ENCODE measurements at places on chromosomes 5 and 9. TPM values are rescaled to one million over a fixed set of nuclear protein-coding genes. Genes with fewer than 3 reads are reported as not detected.

Gene FAM151B
- total RNA-seq, result 0.36 TPM

Gene REEP2
- 1.8 TPM for total RNA-seq

Gene PLCXD3
- not detected for total RNA-seq

Gene SPINK9
- not detected for total RNA-seq

Gene ACER2
- 2.0 TPM for total RNA-seq

Gene FST
- total RNA-seq, result 0.36 TPM

Gene ENG
- total RNA-seq, result 10.5 TPM

Gene CER1
- total RNA-seq, result not detected

Gene CKMT2
- not detected for total RNA-seq

Gene FGD3
- total RNA-seq, result 58.8 TPM

Gene ZNF879
- total RNA-seq, result 1.8 TPM

Gene HAPLN1
- total RNA-seq, result not detected

Gene BBLN
- 73.3 TPM for total RNA-seq

Gene ZNF366
- total RNA-seq, result not detected

Gene TMEM174
- total RNA-seq, result not detected

Gene ADAMTS12
- not detected for total RNA-seq

Gene LHX3
- not detected for total RNA-seq

Gene LARP1
- 203 TPM for total RNA-seq

Gene ZNF883
- total RNA-seq, result 0.60 TPM

Gene HEMGN
- 1.8 TPM for total RNA-seq

Gene WWC1
- 1.7 TPM for total RNA-seq

Gene CD74
- 312 TPM for total RNA-seq

Gene IL9
- total RNA-seq, result not detected

Gene NMUR2
- not detected for total RNA-seq

Gene IARS1
- 272 TPM for total RNA-seq

Gene CCL27
- total RNA-seq, result not detected

Gene TSSK1B
- not detected for total RNA-seq

Gene LRRC19
- not detected for total RNA-seq

Gene TRPM6
- total RNA-seq, result not detected

Gene UBE2QL1
- not detected for total RNA-seq

Gene SEMA6A
- 0.10 TPM for total RNA-seq

Gene NUTM2G
- not detected for total RNA-seq

Gene GPSM1
- total RNA-seq, result 9.0 TPM

Gene GRIN1
- 0.35 TPM for total RNA-seq

Gene TTLL11
- 0.86 TPM for total RNA-seq

Gene PTPN3
- 0.02 TPM for total RNA-seq

Gene PTPRD
- not detected for total RNA-seq

Gene OR1Q1
- not detected for total RNA-seq

Gene SPINK5
- not detected for total RNA-seq

Gene ANKRD31
- 0.36 TPM for total RNA-seq

Gene PTCD2
- 11.6 TPM for total RNA-seq

Gene SHOC1
- total RNA-seq, result not detected

Measured in activated naive CD4-positive, alpha-beta T cell treated with anti-CD3 and anti-CD28 coated beads for 36 hours (primary cell).